Activated T-helper 1 cell treated with anti-CD3 and anti-CD28 coated beads, Interleukin-2, amount 50 U/mL, for 16 hours (primary cell): ENCODE measurements at places on chromosomes 2 and 18.

GRCh38 chr18:79356435-79356834 lies 39.3 kb upstream of the NFATC1 start:
- DNase-seq, result no peak

GRCh38 chr2:23944976-23945375 lies 4.7 kb downstream of the UBXN2A start:
- no peak for DNase-seq

- DNase-seq, result no peak
Observed at GRCh38 chr2:21535826-21536225, 412.1 kb downstream of the TDRD15 start.

- DNase-seq, result no peak
Observed at GRCh38 chr2:20635675-20636584, 15.0 kb downstream of the HS1BP3 start.

DNA sequence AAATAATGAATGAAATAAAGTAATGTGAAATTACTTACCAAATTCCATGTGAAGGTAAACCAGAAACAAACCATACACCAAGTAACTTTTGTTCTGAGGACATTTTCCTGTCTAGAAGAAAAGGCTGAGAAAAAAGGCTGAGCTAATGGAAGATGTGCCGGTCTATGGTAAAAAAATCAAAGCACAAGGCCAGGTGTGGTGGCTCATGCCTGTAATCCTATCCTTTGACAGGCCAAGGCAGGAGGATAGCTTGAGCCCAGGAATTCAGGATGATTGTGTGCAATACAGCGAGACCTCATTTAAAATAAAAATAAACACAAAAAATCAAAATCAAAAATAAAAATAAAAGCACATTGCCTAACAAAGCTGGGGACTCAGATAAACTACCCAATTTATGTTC lies 6.7 kb downstream of the ORC4 start:
- DNase-seq, result no peak

- no peak for DNase-seq
Observed at GRCh38 chr18:52403291-52404021, 63.5 kb downstream of the DCC start.

DNA sequence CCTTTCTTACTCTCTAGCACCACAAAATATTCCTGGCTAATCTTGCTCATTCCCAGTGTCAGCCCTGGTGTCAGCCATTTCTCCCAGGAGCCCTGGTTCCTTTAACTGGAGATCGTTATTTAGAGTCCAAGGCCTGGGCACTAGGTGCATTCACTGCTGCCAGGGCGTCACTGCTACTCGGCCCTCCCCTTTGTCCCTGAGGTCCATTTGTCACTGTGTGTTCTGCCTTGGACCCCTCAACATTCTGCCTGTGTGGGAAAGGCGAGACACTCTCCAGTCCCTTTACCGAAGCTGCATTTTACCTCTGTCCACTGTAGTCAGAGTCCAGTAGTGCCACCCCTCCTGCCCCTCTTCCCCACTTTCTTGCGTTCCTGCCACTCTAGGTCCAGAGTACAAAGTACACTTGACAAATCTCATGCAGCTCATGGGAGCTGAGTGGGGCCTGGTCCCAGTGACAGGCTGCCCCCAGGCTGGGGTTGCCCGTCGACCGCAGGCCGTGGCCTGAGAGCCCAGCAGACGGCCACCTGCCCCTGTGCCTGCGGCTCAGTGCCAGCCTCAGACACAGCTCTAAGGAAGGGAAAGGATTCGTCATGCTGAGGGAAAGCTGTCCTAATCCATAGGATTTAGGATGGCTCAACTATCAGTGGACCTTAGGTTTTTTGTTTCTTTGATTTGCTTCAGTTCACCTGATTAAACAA lies 52.1 kb downstream of the COPS8 start:
- no peak for DNase-seq

- DNase-seq, result peak; percentile 47
Observed at GRCh38 chr2:55232863-55233657, 572 bp downstream of the RPS27A start.

DNA sequence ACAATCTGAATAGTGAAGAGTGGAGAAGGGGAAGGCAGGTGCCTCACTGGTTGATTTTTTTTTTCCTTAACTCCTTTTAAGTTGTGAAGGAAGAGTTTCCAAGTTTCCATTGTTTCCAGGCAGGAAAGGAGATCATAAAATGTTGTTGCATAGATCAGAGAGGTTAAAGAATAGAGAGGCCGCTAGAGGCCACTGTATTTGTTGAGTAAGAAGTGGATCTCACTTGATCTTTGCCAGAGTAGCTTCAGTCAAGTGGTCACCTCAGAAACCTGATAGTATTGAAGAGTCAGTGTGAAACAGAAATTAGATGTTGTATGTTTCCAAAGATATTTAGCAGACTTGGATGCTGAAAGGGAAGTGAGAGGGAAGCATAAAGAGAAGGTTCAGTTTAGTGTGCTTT lies 17.6 kb downstream of the CTNNA2 start:
- no peak for DNase-seq

DNA sequence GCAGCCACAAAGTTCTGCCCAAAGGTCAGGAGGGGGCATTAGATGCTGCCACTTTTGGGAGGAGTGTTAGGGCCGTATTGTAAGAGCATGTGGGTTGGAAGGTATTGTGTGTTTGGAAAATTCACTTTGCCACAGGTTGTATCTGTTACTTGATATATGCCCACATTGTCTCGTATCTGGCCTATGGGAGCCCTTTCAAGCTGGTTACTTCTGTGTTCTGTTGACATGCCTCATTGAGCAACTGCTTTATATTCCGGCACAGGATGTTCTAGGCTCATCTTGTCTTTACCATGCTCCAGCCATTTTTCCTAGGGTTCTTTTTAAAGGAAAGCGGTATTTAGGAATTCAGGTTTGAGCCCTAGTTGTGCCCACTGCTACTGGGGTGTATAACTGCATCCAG lies 6.0 kb downstream of the ADNP2 start:
- DNase-seq, result no peak

- no peak for DNase-seq
Observed at GRCh38 chr18:23226391-23226790, 91.1 kb downstream of the CABLES1 start.

GRCh38 chr2:129504646-129505045 lies 474.8 kb upstream of the RAB6C start:
- no peak for DNase-seq

DNA sequence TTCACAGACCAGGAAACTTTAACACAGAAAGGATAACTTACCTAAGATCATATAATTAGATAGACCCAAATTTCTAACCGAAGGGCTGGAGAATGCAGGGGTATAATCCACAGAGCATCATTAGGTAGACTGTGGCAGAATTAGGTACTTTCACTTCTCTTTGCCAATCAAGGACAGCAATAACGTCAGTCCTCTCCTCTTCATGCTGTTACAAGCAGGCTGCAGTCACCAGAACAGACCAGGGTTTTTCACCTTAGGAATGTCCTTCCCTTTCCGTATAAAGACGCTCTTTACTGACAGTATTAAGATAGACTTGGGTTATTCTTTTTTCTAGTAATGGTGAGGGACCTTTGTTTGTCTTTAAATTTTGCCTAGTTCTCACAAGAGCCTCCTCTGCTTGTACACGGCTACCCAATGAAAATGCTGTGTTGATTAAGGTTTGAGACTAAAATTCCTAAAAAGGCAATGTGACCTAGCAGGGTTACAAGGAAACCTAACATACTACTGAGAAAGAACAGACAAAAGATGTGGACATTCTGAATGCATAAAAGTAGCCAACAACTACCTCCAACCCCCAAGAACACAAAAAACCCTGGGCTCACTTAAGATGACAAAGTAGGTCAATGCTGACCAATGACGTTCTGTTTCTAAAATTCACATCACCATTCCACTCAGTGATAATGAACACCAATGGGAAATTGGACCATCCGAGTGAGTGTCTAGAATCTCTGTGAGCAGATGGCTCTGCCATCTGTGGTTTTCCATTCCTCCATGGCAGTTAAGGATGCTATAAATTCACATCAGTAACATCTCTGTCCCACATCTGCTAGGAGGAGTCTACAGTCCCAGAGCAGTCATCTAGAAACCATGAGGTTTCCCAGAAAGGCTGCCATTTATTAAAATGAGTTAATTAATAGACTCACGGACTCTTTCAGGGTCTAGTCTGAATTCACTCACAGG lies 2.1 kb downstream of the PDIA6 start:
- no peak for DNase-seq

- DNase-seq, result no peak
Observed at GRCh38 chr2:18546567-18546966, 13.9 kb downstream of the RDH14 start.

DNA sequence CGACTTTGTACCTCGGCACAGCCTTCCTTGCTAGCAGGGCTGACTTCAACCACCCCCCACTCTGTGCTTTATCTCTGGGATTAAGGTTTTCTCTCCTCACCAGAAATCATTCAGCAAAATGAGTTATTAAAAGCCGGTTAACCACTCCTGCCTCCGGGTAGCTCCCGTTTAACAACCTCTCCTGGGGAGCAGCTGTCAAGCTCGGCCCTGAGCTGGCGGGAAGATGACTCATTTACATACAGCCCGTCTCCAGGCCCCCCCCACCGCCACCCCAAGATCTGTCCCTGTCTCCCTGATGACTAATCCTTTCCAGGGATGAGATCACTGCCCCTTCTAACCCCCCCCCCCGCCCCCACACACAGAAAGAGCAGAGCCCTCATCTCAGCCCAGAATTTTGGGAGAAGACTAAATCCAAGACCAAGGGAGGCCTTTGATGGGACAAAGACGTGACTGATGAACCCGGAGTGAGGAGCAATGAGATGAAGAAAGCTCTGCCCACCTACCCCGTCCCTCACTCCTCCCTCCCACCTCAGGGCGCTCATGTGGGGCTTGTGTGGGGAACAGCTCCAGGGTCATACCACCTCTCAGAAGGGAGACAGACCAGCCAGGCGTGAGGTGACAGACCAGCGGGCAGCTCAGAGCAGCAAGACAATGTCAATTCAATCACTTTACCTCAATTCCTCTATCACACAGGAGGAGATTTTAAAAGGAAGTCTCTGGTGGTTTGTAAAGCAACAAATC lies 131.4 kb downstream of the MSH2 start:
- no peak for DNase-seq
